ENCODE measurements at places on chromosomes 3 and 15.

- no peak for DNase-seq
Measured at GRCh38 chr15:99207672-99208071, 41.7 kb downstream of the TTC23 start.

- no peak for DNase-seq
Measured at GRCh38 chr3:195458316-195458717, 15.5 kb upstream of the ACAP2 start.

DNA sequence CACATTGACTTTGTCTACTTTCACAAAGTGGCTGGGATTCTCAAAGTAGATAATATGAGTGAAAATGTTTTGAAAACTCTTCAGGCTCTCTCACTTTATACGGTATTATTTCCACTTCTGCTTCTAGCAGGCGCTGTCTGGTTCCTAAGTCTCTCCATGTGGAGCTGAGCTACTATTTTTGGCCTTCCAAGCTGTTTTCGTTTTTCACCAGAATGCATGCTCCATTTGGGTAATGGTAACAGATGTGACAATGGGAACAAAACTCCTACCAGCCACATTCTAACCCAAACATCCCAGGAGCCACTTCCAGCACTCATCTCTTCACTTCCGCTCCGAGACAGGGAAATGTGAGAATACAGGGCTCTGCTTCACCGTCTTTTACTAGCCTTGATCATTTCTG lies 586.7 kb downstream of the NTRK3 start:
- DNase-seq = no peak

GRCh38 chr3:196796317-196796716 lies 56.7 kb downstream of the PAK2 start:
- DNase-seq = no peak

DNA sequence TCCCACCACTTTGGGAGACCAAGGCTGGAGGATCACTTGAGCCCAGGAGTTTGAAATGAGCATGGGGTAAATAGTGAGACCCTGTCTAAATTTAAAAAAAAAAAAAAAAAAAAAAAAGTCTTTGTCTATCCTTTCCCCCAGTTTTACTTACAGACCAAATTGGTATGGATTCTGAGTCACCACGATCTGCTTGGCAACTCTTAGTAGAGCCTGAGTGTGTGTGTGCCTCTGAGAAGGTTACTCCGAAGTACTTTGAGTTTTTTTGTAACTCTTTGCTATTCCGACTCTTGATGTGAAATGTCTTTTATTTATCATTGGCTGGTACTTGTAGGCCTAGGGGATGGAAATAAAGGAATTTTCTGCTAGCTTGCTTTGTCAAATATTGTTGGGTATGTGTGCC lies 63.3 kb downstream of the RBM6 start:
- DNase-seq = no peak

GRCh38 chr15:25700916-25701315 lies 162.2 kb downstream of the ATP10A start:
- no peak for DNase-seq

- DNase-seq = no peak
Measured at GRCh38 chr3:59519094-59519493, 469.3 kb upstream of the CFAP20DC start.

GRCh38 chr3:44021651-44022594 lies 219.8 kb upstream of the TOPAZ1 start:
- no peak for DNase-seq

DNA sequence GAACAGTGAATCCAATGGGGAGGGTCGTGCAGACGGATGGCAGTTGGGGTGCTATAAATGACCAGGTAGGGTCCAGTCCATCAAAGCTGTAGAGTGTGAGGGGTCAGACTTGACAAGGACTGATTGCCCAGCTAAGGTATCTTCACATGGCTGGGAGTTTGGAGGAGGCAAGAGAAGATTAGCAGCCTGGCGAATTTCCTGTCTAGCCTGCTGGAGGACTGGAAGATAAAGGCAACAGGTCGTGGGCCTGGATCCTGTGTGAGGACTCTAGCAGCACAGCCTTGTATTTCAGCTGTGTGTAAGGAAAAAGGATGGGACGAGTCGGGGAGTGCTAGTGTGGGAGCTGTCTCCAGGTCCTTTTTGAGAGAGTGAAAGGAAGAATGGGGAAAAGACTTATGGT lies 17.6 kb downstream of the CCR5AS start:
- no peak for DNase-seq

GRCh38 chr3:112407214-112407887 lies 74.4 kb downstream of the CD200 start:
- DNase-seq = no peak

GRCh38 chr3:137165117-137165806 lies 207.5 kb downstream of the IL20RB start:
- DNase-seq = no peak

GRCh38 chr3:106425026-106425425 lies 556.2 kb upstream of the CBLB start:
- no peak for DNase-seq

DNA sequence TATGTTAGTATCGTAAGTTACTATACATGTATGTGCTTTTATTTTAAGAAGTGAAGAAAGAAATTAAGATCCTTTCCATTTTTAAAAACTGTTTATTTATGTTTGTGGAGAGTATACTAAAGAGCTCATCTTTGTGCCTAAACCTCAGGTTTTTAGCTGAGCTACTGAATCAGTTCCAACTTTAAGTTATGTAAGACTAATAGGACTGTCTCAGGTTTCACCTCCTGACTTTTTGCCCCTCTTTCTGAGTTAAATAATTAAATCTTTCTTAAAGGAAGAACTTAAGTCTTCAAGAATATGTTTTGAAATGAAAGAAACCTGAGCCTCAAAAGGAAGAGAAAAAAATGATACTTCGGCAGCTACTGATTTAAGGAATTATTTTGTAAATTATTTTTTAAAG lies 2.6 kb downstream of the SLMAP start:
- no peak for DNase-seq

DNA sequence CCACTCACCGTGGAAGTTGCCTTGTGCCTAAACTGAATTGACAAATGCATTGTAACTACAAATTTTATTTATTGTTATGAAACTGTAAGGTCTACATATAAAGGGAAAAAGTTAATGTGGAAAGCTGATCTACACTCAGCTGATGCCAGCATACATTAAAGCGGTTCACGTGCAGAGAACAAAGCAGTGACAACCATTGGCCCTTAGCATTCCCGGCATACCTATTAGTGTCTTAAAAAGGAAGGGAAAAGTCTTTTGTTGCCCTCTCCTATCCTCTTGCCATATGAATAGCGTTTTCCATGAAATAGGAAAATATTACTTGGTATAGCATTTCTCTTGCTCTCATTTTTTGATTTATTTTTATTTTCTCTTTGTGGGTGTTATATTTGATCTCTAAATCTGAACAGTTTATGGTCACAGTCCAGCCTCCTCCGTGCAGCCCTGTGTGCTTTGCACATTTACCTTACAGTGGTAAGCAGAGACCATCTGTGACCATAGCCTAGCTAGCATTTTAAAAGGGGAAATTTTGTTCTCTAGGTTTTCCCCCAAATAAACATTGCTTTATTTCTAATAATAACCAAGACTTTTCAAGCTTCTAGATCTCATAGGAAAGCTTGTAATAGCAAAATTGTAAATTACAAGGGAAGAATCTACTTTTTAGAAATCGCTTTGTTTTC lies 89.7 kb upstream of the CGNL1 start:
- DNase-seq = no peak

GRCh38 chr3:20924646-20925385 lies 738.8 kb upstream of the SGO1 start:
- DNase-seq = no peak

DNA sequence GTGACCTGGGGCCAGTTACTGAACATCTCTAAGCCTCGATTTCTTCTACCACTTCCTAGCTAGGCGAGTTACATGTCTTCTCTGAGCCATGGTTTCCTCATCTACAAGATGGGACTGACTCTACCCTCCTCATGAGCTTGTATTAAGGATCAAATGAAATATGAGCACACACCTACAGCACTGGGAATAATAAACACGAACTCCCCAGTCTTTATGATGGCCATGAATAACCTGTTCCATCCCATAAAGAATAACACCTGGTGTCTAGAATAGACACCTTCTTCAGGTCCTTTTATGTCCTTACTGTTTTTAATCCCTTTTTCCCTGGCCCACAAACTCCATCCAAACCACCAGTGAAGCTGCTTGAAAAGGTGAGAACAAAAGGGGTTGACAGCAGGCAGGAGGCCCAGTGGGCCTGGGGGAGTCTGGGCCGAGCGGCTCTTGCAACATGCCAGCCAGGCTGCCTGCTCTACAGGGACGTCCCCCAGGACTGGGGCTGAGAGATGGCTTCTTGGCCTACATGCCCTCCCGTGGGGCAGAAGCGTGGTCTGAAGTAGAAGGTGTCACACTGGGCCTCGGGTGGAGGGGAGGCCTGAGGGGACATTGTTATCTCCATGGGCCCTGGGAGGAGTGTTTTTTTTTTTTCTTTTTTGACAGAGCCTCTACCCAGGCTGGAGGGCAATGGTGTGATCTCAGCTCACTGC lies 178.2 kb downstream of the RAB11A start:
- peak; percentile 42 for DNase-seq

GRCh38 chr3:87045473-87045872 lies 54.5 kb upstream of the VGLL3 start:
- no peak for DNase-seq

DNA sequence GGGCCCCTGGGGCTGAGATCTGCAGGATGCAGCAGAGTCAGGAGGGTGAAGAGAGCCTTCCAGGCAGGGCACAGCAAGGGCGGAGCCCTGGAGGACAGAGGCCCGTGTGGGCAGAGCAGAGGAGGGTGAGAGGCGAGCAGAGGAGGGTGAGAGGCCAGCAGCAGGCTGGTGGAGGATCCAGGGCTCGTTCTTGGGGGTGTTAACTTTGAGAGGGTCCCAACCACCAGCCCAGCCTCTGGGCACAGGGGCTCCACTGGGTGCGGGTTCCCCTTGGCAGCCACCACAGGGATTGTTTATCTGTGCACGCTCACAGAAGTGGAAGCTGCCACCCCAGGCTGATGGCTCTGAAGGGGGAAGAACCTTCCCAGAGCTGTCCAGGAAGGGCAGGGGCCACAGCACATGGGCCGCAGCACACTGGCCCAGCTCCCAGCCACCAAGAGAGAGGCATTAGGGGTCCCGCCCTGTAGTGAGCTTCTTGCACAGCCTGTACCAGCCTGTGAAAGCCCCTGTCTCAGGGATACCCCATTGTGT lies 9.3 kb upstream of the PLXND1 start:
- DNase-seq = no peak

DNA sequence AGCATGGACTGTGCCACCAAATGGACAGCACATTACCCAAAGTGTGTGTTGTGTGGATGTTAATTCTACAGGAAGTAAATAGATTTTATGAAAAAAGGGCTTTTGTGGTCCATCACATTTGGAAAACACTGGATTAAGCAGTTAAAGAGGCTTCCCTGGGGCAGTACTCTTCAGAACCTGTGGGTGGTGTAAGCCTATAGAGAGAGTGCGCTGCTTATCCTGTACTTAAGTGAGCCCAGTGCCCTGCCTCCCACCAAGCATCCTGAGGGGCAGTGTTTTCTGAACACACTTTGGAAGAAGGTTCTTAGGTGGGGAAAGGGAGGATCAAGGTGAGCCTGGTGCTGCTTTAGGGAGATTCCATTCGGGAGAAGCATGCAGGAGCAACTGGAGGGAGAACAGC lies 10.9 kb downstream of the TTLL3 start:
- peak; percentile 2 for DNase-seq

DNA sequence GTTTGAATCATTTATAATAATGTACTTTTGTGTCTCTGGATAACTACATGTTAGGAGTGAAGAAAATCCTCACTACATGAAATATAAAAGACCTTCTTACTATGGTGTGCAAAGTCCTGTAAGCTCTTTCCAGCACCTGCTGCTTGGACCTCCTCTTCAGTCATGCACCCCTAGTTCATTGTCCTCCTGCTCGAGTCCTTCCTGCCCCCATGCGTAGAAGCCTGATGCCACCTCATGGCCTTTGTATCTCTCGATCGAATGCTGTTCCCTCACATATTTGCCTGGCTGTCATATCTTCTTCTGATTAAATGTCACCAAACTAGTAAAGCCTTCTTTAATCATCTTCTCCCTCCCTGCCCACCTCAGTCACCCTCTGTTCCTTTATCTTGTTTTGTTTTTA lies 49.9 kb upstream of the SUCLG2 start:
- DNase-seq = no peak

DNA sequence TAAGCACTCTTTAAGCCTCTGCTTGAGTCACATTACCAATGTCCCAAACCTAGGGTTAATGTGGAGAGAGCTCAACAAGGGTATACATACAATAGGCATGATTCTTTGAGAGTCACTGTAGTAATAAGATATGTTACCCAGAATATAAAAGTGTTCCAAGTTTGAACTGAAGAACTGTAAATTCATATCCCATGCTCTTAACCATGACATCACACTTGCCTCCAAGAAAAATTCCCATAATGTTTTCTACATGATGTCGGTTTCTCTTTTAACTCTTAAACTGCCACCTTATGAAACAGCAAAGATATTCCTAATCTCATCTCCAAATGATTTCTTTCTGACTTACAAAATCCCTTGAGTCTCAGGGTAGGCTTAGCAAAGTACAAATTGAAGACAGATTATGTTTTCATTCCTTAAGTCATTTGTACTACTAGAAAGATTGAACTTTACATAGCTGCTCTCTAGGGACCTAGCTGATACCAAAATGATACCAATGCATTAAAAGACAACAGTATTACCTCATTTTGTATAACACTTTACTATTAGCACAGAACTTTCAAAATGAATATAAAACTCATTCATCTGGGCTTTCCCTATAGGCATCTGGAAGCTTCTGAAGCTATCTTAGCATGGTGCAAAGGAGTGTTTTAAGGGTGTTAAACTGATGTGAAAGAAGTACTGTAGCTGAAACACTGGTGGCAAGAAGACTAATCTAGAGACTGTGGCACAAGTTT lies 127.1 kb downstream of the KCNMB2 start:
- no peak for DNase-seq

Data from NCI-H1417 (cell line).